CD4-positive, alpha-beta memory T cell (primary cell): ENCODE measurements at places on chromosomes 1 and 21. TPM values are rescaled to one million over a fixed set of nuclear protein-coding genes. Genes with fewer than 3 reads are reported as not detected.

The NBPF4 gene
- not detected for total RNA-seq

The TRIM58 gene
- 0.23 TPM for total RNA-seq

The C1orf87 gene
- not detected for total RNA-seq

The AMY1B gene
- not detected for total RNA-seq

The SAMSN1 gene
- 59.5 TPM for total RNA-seq

The CD101 gene
- 2.1 TPM for total RNA-seq

The LRRC8B gene
- 15.6 TPM for total RNA-seq

The ASCL5 gene
- total RNA-seq: not detected

The ATP1A2 gene
- total RNA-seq: not detected

The TEDDM1 gene
- not detected for total RNA-seq

The CRYAA gene
- total RNA-seq: not detected

The GPR25 gene
- 7.7 TPM for total RNA-seq

The PRAMEF7 gene
- total RNA-seq: not detected

The PTPRU gene
- total RNA-seq: 0.38 TPM

The FALEC gene
- not detected for total RNA-seq

The HHIPL2 gene
- 0.26 TPM for total RNA-seq

The OR2T27 gene
- total RNA-seq: not detected

The COL11A1 gene
- total RNA-seq: not detected

The KCNA2 gene
- total RNA-seq: 2.2 TPM

The PLPPR4 gene
- not detected for total RNA-seq

The AMIGO1 gene
- 29.3 TPM for total RNA-seq

The F11R gene
- 19.3 TPM for total RNA-seq

The NBPF11 gene
- total RNA-seq: 30.0 TPM

The SEMA4A gene
- total RNA-seq: 1.2 TPM

The CAPZB gene
- total RNA-seq: 255 TPM

The CFHR3 gene
- not detected for total RNA-seq

The BGLAP gene
- total RNA-seq: 7.2 TPM

The BCAN gene
- total RNA-seq: not detected

The SHE gene
- not detected for total RNA-seq

The ITLN1 gene
- not detected for total RNA-seq

The IRF6 gene
- total RNA-seq: 0.50 TPM

The UBE2U gene
- total RNA-seq: not detected

The EPHA8 gene
- total RNA-seq: not detected

The EXTL2 gene
- 2.5 TPM for total RNA-seq

The F13B gene
- total RNA-seq: not detected
